Hematopoietic multipotent progenitor cell treated with erythropoietin and hydrocortisone succinate and interleukin-3 and kit ligand, for 17 days (in vitro differentiated cells): ENCODE measurements at places on chromosomes 2 and 18.

GRCh38 chr2:162926501-162926900 is 87.9 kb upstream of the KCNH7 start:
- DNase-seq, result no peak

- DNase-seq, result no peak
Observed at GRCh38 chr18:28767727-28768211, 590.8 kb upstream of the CDH2 start.

GRCh38 chr2:228253752-228254151 is 72.3 kb upstream of the SPHKAP start:
- DNase-seq, result no peak

DNA sequence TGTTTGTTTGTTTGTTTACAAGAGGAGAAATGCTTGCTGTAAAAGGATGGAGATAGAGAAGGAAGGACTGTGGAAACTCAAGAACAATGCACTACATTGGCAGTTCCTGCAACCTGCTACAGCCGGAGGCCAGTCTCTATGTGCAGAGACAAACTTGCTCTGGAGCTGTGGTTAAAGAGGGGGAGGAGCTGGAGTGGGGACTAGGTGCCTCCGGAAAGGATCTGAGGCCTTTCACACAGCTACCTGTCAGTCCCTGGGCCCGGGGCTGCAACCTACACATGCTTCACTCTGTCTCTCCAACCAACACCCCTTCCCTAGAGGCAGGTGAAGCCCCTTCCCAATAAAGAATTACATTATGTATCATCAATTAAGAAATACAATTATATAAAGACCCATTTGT is 1234.0 kb upstream of the ZEB2 start:
- DNase-seq, result no peak

GRCh38 chr2:236568068-236568921 is 1.3 kb upstream of the ACKR3 start:
- DNase-seq, result no peak

- DNase-seq, result no peak
Observed at GRCh38 chr2:97723156-97724072, 10.0 kb downstream of the ZAP70 start.

GRCh38 chr18:76364282-76365259 is 130.5 kb downstream of the ZNF516 start:
- DNase-seq, result no peak

DNA sequence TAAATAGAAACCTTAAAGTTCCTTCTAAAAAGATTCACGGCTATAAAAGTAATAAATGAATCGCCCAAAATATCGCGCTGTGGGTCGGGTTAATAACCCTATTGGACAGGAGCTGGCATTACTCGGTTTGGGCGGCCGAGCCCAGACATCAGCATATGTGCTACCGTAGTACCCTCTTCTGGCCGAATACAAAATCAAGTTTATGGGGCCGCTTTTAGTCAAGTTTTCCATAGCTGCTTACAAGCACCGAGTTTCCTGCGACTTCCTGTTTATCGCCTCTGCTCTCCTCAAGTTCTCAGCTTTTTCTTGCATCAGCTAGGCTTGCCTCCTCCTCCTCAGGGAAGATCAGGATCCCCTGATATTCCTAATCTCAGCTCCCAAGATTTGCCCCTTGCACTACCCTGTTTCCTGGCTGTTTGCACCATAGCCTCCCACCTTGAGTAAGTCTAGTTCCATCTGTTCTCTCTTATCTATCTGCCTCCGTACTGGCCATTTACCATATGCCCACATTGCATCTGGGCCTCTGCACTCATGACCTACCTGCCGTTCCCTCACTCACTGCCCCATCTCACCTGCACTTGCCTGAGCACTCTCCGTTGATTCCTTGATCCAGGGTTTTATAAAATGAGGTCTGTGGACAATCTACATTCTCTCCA is 56.1 kb downstream of the SLC35F5 start:
- peak; percentile 50 for DNase-seq

DNA sequence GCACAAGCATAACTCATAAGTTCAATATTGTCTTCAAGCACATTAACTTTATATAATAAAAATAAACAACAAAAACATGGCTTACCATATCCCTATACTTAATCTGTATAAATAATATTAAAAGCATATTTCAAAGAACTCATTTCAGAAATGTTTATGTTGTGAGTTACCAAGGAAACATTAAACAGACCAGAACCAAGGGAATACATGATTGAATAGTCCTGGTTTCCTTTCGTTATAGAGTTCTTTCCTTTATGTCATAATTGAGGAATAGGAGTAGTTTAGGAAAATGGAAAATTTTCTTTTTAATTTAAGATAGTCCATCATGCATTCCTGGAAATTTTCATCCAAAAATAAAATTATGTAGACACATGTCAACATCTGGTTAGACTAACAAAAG is 343.0 kb downstream of the ERBB4 start:
- no peak for DNase-seq

DNA sequence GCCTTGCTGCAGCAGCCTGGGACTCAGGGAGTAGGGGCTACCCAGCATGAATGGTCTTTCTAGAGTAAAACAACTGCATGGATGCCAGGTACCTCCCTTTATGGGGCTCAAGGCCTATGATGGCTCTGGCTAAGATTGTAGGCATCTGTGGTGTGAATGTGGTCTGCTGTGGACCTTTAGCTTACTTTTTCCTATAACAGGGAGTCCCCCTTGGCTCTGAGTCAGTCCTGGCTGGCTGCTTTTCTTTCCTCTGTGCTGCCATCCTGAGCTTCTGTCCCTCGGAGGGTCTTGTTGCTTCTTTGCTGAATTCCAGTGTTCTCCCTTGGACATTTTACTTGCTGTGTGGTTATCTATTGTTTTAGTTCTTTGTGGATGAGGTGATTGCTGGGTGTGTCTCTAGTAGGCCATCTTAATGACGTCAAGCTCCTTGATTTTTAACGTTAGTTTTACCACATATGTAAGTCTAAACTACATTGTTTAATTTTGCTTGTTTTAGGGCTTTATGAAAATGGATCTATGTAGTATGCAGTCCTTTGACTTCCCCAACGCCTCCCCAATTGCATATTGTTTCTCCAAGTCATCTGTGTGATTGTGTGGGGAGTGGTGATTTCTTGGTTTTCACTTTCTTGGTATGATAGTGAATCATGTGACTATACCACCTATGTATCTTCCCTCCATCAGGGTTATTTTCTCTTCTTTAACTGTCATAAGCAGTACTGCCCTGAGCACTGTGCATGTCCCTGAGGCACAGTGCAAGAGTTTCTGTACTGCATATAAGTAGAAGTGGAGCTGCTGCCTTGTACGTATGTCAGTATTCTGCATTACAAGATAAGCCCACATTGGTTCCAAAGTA is 92.4 kb downstream of the NCK2 start:
- no peak for DNase-seq

- DNase-seq, result no peak
Observed at GRCh38 chr2:17223211-17223610, 295.0 kb downstream of the RAD51AP2 start.

DNA sequence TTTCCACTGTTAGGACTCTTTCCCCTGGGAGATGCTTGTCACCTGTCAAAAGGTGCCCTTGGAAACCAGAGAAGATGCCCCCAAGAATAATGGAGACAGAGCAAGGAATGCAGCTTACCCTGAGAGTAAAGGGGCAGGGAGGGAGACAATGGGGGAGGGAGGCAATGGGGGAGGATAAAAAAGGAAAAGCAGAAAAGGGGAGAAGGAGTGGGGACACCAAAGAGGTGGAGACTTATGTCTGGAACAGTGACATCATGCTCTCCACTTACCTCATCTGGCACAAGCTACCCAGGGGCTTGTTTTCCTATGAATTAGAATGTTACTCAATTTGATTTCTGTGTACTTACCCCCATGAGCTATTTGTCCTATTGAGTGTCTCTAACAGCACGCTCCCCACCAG is 67.9 kb downstream of the MRO start:
- DNase-seq, result no peak

- no peak for DNase-seq
Observed at GRCh38 chr2:177329064-177329463, 63.5 kb upstream of the AGPS start.

DNA sequence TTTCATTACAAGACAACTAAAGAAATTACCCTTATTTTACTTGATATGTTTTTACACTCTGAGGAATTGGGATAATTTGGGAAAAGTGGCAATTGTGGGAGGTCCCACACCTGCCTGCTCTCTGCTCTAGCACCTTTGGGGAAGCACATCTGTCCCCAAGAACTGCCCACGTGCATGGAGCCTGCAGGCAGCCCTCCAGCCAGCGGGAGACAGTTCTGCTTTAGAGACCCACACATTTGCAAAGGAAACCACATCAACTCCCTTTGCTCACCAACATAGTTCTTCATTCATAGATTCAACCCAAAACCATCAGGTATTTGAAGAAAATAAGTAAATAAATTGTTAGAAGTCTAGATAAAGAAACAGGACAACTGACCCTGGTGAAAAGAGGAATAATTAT is 239.9 kb upstream of the ID2 start:
- DNase-seq, result no peak

- DNase-seq, result no peak
Observed at GRCh38 chr2:47264143-47264542, 109.0 kb upstream of the STPG4 start.

- DNase-seq, result peak; percentile 6
Observed at GRCh38 chr2:78979380-78980151, 45.9 kb upstream of the REG3G start.

DNA sequence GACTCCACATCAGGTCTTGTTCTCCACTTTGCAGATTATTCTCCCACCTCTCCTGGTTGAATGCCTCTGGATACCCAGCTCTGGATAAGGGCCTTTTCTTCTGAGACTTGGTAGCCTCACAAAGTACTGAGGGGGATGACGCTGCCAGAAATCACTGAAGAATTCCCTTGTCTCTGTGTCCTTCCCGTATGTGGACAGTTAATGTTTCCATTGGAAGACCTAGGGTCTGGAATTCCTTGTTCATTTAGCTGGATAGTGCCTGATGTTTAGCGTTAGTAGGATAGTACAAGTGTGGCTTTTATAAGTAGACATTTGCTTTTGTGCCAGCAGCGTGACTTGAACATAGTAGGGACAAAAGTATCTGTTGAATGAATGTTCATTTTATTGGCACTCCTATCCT is 76.9 kb downstream of the CLHC1 start:
- no peak for DNase-seq

- DNase-seq, result no peak
Observed at GRCh38 chr2:238930216-238930615, 82.3 kb downstream of the TWIST2 start.

- peak; percentile 25 for DNase-seq
Observed at GRCh38 chr18:72762515-72763122, 105.2 kb downstream of the NETO1 start.

DNA sequence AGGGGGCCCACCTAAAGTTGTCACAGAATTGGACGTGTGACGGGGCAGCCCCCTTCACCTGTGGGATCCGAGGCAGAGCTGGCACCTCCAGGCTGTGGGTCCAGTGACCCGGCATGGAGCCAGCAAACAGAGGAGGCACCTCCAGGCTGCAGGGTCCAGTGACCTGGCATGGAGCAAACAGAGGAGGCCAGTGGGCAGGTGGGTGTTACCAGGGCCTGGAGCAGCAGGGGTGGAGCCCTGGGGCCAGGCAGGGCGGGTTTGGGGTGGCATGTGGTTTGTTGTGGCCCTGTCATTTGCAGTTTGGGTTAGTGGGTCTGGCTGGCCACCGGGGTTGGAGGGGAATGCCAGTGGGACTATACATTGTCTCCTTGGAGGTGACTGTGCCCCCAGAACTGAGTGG is 68.2 kb downstream of the HPCAL1 start:
- peak; percentile 37 for DNase-seq

- no peak for DNase-seq
Observed at GRCh38 chr18:66440433-66440832, 163.5 kb downstream of the CDH19 start.

DNA sequence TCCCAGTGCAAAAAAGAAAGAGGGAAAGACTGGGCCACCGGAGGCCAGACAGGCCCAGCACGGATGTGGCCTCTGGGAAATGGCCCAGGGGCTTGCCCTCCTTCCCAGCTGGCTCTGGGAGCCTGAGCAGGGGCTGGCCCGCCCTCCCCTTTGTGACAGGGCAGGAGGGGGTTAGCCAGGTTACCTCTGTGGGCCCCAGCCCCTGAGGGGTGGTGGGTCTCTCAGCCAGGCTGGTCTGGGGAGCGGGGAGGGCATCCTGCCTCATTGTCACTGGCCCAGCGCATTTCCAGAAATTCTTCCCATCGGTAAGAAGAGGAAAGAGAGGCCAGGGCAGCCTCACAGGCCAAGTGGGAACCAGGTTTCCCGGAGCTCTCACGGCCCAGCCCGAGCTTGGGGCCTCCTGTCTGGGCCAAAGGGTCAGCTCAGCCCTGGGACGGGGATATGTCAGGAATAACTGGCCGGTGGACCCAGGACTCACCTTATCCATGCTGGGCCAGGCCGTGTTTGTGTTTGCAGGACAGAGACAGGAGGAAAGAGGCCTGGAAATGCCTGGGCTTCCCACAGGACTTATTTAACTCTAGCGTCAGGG is 182.2 kb downstream of the ZFP36L2 start:
- DNase-seq, result no peak

DNA sequence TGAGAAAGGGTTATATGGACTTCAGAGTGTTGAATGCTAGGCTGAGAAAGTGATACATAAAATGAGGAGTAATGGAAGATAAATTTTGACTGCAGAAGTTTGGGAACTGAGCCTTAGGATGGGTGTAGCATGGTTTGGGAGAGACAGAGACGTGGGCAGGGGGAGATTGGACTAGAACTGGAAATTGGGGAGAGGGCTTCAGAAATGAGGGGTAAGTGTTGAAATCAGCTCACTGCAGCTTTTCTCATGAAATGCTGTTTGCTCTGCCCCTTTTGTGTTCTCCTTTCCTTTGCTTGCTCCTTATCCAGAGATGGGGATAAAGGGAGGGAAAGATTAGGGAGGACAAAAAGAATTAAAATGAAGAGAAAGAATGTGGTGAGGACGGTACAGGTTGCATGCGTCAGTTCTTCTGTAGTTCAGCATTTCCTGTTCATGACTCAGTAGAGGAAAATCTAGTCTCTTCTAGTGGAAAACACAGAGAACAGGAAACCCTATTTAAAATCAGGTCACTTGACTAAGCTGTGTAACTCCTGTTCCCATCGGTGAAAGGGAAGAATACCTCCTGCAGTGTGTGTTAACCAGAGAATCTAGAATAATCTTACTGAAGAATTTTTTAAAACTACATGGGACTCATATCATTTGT is 105.6 kb downstream of the CRIM1 start:
- DNase-seq, result no peak

DNA sequence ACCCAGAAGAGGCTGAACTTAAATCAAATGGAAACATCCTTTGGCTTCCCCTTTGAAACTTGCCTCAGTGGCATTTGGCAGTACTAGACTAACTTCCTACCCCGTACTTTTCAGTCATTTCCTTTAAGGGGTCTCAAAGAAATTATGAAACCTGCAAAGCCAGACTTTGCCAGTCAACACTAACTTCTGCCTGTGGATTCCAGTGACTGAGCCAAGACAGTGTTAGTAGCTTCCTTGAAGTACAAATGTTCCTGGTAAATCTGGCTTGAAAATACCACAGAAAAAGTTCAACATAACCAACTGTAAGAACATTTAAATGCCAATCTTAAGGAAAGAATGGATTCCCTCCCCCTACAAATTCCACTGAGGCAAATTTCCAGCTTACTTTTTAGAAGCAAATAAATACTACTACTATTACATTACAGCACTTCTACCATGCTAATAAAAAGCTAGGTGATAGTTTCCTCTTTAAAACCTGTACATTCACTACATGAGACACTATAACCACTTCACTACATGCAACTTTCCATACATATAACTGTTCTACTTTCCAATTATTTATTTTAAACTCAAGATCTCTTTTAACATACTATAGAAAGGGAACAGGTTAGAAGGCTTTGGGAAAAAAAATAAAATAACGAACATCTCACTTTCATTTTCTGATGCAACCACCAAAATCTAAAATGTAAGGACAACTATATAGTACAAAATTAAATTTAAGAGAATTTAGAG is 2.4 kb downstream of the PELI1 start:
- DNase-seq, result peak; percentile 9
